Right renal cortex interstitium (tissue), 3 donors: ENCODE measurements at places on chromosomes 5 and 9. TPM values are rescaled to one million over a fixed set of nuclear protein-coding genes. Genes with fewer than 3 reads are reported as not detected.

MVB12B gene
- polyA plus RNA-seq: 14.5 TPM

CTXN3 gene
- polyA plus RNA-seq: not detected

- no peak for DNase-seq
Observed at GRCh38 chr5:158119961-158120723, 261.2 kb upstream of the CLINT1 start.

GRCh38 chr5:96050273-96050880 lies 88.7 kb upstream of the ELL2 start:
- DNase-seq: no peak

- no peak for DNase-seq
Observed at GRCh38 chr5:116442095-116442534, 132.5 kb downstream of the SEMA6A start.

TRIP13 gene
- 16.3 TPM for polyA plus RNA-seq

- no peak for DNase-seq
Observed at GRCh38 chr9:108844391-108844790, 11.4 kb downstream of the ACTL7B start.

DNA sequence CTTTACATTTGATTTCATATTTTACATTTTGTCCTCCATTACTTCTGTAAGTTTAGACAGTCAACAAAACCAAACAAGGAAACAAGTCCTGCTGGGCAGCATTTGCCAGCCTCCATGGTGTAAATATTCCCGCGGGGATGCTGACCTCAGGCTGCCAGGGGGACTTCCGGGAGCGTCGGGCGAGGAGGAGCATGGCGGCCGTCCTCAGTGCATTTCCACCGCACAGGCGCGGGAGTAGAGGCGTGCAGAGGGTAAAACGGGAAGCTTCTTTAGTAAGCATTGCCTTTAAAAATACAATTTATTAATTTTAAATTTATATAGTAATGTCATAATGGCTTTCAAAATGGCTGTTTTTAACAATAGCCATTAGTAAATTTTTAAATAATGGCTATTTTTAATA lies 385.3 kb upstream of the IRX4 start:
- DNase-seq: no peak

DNA sequence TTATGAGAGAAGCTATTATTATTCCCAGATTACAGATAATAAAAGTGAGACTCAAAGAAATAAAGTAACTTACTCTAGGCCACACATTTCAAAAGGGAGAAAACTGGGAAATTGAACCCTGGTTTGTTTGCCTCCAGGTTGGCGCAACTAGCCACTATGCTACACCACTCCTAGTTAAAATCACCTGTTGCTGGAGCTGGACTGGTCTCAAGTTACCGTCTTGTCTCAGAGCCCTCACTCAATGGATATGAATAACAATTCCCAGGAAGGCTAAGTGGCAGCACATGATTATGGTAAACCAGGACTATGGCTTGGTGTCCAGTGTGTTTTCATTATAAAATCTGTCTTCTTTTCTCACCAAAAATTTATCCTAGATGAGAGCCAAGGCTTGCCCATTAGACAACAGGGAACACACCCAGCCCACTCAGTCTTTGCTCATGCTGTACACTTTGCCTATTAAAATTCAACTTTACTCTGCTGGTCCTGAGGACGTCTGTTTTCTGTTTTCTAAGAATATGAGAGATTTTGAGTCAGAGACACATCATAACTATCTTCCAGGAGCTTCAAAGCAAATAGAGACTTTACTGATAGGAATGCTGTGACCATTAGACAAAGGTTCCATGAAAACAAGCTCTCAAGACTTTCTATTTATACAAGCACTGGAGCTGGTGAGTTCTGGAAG lies 58.1 kb downstream of the ADRB2 start:
- DNase-seq: no peak
